ENCODE measurements at places on chromosomes 2 and 18. TPM values are rescaled to one million over a fixed set of nuclear protein-coding genes. Genes with fewer than 3 reads are reported as not detected.

DNA sequence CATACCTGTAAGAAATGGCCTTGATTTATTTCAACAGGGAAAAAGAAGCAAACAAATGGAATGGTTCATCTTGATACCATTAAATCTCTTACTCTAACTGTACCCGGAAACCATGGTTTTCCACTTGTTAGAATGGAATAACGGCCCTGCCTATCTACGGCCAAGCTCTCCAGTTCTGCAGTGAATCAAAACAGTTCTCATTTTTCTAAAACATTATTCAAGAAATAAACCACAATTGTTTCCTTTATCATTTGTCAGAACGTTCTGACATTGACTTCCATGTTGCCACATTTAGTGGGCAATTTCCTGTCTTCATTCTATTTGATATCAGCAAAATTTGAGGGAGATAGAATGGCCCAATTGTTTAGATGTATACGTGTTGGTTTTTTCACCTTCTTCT lies 118.8 kb upstream of the CDH19 start:
- no peaks in the 10 kb centered on the region for H3K27me3 ChIP-seq
- no peak overlapping the region for H3K27ac ChIP-seq
- H3K4me3 ChIP-seq, result no peak overlapping the region
- DNase-seq, result no peak

NLRC4 gene
- total RNA-seq, result not detected

DNA sequence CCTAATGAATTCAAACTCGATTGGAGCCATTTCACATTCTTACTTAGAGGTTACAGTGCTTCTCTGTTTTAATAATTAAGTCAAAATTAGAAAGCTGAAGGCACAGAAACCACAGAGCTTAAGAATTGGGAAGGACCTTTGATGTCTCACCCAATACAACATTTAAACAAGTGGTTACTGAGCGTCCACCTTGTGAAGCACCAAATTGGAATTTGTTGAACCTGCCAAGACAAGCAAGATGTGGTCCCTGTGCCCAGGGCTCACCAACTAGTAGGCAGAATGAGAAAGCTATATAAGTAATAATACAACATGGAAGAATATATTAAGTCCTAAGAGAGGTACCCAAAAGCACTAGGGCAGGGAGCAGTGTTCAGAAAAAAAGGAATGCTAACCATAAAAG lies 64.5 kb upstream of the NPAS2 start:
- H3K27ac ChIP-seq, result no peak overlapping the region
- DNase-seq, result no peak
- no peaks in the 10 kb centered on the region for H3K4me1 ChIP-seq
- H3K4me3 ChIP-seq, result no peak overlapping the region
- H3K36me3 ChIP-seq, result no peaks in the 10 kb centered on the region
- H3K27me3 ChIP-seq, result peaks cover 1% of the 10 kb centered on the region

DNA sequence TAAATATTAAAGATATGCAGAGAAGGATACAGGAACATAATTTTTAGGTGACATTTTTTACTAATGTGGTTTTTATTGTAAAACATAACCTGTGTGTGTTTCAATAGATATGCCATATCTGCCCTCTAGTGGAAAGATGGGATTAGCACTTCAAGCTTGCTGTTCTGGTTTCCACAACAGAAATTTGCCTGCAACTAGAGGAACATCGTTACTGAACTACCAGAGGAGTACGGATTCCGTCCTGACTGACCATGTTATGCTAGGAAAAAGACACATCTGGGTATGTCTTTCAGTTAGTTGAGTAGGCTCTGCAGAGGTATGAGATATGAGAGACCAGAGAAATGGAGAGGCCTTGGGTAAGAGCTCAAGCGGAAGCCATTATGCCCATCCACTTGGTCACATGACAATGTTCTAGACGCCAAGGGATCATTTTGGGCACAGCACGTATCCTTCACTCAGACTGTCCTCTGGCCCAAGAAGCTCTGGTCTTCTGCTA lies 104.9 kb downstream of the MBD2 start:
- no peaks in the 10 kb centered on the region for H3K4me1 ChIP-seq
- H3K36me3 ChIP-seq, result no peaks in the 10 kb centered on the region
- no peak for DNase-seq
- no peaks in the 10 kb centered on the region for H3K27me3 ChIP-seq
- H3K4me3 ChIP-seq, result no peak overlapping the region

DNA sequence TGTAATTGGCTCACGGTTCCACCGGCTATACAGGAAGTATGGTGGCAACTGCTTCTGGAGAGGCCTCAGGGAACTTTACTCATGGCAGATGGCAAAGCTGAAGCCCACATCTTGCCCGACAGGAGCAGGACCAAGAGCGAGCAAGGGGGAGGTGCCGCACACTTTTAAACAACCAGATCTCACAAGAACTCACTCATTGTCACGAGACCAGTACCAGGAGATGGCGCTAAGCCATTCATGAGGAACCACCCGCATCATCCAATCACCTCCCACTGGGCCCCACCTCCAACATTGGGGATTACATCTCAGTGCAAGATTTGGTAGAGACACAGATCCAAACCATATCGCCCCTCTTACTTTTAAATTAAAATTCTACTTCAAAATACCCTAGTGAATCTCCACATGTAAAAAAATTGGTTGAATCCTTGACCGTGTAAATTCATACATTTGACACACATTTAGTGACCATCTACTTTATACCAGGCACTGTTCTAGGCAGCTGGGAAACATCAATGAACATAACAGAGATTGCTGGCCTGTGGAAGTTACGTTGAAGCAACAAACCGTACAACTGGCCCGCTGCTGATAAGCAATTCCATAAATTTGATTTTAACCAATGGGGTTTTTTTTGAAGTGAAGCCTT lies 87.6 kb downstream of the ALPK2 start:
- no peak for DNase-seq
- no peak overlapping the region for H3K4me3 ChIP-seq
- H3K27me3 ChIP-seq, result no peaks in the 10 kb centered on the region
- no peaks in the 10 kb centered on the region for H3K36me3 ChIP-seq

DNA sequence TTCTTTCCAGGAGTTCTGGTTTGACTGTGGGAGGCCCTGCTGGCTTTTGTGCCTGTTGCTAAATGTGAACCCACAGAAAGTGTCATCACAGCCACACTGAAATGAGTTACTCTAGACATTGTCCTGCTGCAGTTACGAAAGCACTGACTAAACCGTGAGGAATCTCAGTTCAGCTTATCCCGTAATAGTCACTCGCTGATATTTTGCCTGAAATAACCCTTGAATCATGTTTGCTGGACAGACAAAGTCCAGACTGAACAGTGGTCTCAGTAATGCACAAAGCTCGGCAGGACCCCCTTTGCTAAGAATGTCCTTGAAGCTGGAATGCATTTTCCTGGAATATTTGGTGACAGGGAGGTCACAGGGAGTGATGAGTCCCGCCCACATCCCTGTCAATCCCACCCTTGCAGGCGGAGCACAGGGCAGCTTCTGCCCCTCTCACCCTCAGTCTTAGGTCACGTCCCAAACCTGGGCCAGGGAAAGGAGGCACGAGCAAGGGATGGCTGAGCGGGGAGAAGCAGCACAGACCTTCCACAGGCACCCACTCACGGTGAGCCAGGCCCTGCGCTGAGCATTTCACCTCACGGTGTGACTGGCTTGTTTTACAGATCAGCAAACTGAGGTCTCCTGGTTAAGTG lies 53.4 kb downstream of the ADI1 start:
- H3K27ac ChIP-seq, result peak overlapping the region; percentile 18
- peak; percentile 42 for DNase-seq
- peaks cover 3% of the 10 kb centered on the region for H3K36me3 ChIP-seq
- H3K4me3 ChIP-seq, result no peak overlapping the region
- peaks cover 20% of the 10 kb centered on the region for H3K4me1 ChIP-seq

DNA sequence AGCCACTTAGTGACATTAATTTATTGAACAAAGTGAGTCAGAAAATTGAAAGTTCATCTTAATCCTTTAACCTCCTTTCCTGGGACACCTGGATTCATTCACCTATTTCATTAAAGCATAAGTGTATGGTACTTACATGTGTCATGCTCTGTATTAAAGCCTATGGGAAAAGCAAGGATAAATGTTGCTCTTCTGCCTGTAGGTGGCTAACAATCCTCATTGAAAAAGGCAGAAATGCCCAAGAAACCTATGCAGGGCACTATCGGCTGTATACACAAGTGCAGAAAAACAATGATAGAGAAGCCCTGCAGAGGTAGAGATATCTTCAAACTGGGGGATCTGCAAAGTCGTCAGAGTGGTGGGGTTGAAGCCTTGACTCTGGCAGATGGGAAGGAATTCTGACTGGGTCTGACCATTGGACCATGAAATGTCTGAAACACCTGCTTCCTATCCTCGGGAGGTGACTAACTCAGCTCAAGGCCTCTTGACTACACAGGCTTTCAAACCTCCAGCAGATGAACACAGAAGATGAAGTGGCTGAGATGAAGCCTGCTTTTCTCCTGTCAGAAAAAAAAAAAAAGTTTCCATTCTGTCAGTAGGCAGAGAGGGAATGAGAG lies 83.1 kb downstream of the DCC start:
- no peaks in the 10 kb centered on the region for H3K36me3 ChIP-seq
- no peak for DNase-seq

DNA sequence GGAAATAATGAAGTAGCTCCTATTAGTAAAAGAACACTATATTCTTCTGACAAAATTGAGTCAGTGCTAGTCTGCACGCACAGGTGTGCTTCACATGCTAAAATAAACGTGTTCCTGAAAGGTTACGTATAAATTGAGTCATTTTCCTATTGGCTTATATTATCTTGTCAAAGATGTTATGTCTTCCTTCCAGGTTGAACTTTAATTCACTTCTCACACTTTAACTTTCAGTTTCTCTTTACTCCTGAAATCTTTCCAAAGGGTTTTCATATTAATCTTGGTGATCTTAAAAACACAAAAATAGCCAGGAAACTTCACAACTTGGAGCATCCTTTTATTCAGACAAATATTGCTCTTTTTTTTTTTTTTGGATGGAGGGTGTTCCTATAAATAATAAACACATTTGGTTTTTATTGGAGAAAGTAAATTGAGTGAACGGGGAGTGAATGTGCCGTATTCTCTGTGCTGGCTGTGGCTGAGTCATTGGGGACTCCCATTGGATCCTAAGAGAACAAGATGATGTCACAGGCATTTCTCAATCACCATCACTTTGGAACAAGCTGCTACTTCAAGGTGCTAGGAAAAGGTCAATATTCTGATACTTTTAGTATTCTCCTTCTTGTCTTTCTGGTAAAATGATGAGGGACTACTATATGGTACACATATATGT lies 150.2 kb upstream of the SPATS2L start:
- H3K27ac ChIP-seq, result no peak overlapping the region
- no peak overlapping the region for H3K4me3 ChIP-seq
- no peak for DNase-seq
- peaks cover 24% of the 10 kb centered on the region for H3K4me1 ChIP-seq
- H3K27me3 ChIP-seq, result no peaks in the 10 kb centered on the region
- no peaks in the 10 kb centered on the region for H3K36me3 ChIP-seq

DNA sequence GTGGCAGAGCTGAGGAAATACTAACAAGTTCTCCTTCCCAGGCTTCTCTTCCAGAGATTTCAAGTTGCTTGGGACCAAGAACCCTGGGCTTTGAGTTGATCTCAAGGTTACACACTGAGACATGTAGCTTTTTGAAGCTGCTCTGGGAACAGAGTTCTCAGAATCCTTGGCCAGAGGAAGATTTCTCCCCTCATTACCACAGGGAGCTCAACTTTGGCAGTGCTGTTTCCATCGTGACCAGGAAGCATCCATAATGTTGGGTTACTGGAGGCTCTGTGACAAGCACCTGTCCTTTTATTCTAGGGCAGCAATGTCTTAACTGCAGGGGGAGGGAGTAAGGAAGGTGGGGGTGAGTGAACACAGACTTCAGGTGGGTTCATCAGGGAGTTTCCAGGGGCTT lies 41.5 kb upstream of the CHRNA1 start:
- no peaks in the 10 kb centered on the region for H3K27me3 ChIP-seq
- no peaks in the 10 kb centered on the region for H3K36me3 ChIP-seq
- no peak for DNase-seq
- no peak overlapping the region for H3K27ac ChIP-seq

IL36B gene
- not detected for total RNA-seq
